Suprapubic skin (tissue), 4 donors: ENCODE measurements at places on chromosomes 7 and 10.

DNA sequence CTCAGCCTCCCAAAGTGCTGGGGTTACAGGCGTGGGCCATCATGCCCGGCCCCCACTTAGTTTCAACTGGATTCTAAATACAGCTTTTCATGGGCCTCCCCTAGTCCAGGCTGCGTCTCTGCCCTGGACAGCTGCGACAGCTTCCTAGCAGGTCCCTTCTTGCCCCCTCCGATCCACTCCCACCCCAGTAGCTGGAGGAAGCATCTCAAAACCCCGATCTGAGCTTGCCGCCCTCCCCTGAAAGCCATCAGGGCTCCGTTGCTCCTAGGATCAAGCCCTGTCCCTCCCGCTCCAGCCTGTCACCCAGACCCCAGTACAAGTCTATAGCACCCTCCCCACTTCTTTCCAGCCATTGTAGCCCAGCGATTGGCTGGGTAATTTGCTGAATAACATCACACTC lies 64.5 kb downstream of the VWA2 start:
- no peak overlapping the region for H3K4me3 ChIP-seq
- DNase-seq, result no peak
- peaks cover 21% of the 10 kb centered on the region for H3K36me3 ChIP-seq
- H3K27me3 ChIP-seq, result no peaks in the 10 kb centered on the region

GRCh38 chr10:12975906-12976305 lies 25.6 kb downstream of the CCDC3 start:
- H3K4me1 ChIP-seq, result peaks cover 5% of the 10 kb centered on the region
- no peak overlapping the region for H3K27ac ChIP-seq
- no peaks in the 10 kb centered on the region for H3K36me3 ChIP-seq
- no peaks in the 10 kb centered on the region for H3K27me3 ChIP-seq
- peak; percentile 72 for DNase-seq

DNA sequence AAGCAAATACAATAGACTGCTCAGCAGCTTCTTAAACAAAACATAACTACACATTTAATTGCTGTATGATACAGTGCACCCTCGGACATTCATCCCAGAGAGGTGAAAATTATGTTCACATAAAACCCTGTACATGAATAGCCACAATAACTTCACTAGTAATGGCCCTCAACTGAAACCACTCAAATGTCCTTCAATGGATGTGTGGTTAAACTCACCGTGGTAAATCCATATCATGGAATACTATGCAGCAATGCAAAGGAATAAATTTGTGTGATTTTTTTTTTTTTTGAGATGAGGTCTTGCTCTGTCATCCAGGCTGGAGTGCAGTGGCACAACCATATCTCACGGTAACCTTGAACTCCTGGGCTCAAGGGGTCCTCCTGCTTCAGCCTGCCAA lies 252.7 kb downstream of the TCERG1L start:
- DNase-seq, result no peak
- H3K27ac ChIP-seq, result no peak overlapping the region
- no peaks in the 10 kb centered on the region for H3K4me1 ChIP-seq
- no peaks in the 10 kb centered on the region for H3K36me3 ChIP-seq
- peaks cover 14% of the 10 kb centered on the region for H3K27me3 ChIP-seq

GRCh38 chr10:100909501-100910263 lies 3.1 kb upstream of the SLF2 start:
- no peaks in the 10 kb centered on the region for H3K27me3 ChIP-seq
- no peak for DNase-seq
- no peak overlapping the region for H3K4me3 ChIP-seq
- H3K27ac ChIP-seq, result no peak overlapping the region
- H3K36me3 ChIP-seq, result no peaks in the 10 kb centered on the region

DNA sequence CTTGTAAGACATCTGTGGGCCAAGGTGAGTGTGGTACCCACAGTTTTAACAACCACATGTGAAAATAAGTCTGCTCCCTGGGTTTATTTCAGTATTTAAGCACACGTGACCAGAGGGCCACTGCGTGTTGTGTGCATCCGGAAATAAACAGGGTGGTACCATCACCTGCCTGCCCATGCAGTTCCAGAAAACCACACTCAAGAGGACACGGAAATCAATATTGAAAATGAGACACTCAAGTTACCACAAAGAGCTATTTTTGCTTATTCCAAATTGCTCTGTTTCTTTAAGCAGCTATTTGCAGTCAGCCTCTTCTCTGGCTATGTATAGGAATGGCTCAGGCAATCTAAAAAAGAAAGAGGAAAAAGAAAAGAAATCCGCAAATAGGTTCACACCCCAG lies 71.8 kb upstream of the LOXL4 start:
- no peak overlapping the region for H3K27ac ChIP-seq
- DNase-seq, result no peak
- no peak overlapping the region for H3K4me3 ChIP-seq
- H3K36me3 ChIP-seq, result no peaks in the 10 kb centered on the region
- H3K4me1 ChIP-seq, result peaks cover 15% of the 10 kb centered on the region
- no peaks in the 10 kb centered on the region for H3K27me3 ChIP-seq
